GM10248 (cell line): ENCODE measurements at places on chromosomes 2 and 18.

DNA sequence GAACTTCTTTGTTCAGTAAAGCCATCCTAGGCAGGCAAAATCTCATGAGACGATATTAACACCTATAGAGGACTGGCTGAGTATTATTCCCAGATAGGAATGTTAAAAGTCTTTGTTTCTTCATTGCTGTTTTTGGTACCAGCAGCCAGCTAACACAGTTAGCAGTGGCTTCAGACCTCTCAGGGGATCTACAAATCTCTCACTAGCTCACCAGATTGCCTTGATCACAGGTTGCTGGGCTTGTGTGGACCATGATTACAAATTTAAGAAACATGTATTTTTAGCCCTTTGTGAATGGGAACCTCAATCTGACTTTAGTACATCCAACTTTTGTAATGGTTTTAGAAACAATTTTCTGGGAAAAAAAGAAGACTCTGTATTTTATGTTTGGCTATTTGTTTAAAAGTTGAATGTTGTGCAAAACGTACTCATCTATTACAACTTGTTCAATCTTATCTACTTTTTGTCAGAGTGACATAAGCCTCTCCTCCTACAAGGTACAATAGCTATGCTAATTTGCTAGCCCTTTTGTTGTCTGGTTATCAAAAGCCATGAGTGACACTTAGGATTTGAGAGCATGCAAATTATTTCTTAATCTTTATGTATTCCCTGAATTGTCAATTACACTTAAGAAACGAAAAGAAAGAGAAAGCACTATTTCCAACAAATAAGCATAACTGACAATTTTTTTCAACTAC lies 693.1 kb downstream of the ERBB4 start:
- DNase-seq, result no peak

DNA sequence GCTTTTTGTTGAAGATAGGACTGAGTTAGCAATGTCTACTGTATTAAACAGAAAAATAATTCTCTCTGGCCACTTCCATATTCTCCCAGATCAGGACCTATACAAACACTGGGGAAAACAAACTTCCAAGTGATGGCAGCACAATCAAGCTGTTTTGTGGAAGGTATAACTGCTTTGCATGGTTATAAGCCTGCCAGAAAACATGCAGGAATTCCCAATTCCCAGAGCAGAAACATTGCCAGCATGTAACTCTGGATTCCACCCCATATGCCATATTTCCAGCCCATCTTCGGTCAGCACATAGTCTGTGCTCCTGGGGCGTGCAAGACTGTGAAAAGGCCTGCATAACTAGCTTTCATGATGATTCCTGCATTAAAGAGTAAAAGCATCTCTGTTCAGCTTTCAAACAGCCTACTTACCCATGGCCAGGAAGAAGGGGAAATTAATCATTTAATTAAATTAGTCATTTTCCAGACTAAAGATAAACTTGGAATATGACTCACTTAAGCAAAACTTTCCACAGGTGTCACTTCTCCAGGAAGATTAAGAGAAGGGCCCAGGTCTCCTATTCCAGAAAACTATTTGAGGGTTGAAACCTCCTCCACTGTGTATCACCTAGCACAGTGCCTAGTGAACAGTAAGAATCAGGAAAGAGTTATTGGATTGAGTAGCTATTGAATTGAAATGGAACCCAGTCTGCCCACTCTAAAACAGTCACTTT lies 280.5 kb downstream of the NRXN1 start:
- no peak for DNase-seq

GRCh38 chr2:47078541-47079482 lies 76.3 kb downstream of the STPG4 start:
- no peak for DNase-seq

GRCh38 chr2:100105678-100106054 lies 36.7 kb downstream of the AFF3 start:
- DNase-seq, result no peak

GRCh38 chr2:160199053-160199452 lies 1.0 kb downstream of the ITGB6 start:
- DNase-seq, result no peak

DNA sequence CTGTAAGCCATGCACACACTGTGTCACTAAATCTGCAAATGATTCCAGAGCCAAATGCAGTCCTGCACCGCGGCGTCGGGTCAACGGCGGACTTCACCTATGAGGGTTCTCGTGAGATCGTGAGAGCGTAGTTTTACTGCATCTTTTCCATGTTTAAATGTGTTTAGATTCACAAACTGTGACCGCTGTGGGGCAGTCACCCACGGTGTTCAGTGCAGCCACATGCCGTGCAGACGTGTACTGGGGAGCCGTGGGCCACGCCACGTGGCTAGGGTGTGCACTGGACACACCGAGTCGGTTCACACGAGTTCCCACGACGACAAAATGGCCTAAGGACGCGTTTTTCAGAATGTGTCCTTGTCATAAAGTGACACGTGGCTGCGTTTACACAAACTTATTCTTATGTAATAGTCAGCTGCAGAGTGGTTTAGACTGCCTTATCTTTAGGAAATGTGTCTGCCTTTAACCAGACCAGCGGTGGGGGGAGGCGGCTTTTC lies 34.1 kb downstream of the NFATC1 start:
- DNase-seq, result no peak

GRCh38 chr2:22521620-22522019 lies 863.4 kb upstream of the KLHL29 start:
- no peak for DNase-seq

DNA sequence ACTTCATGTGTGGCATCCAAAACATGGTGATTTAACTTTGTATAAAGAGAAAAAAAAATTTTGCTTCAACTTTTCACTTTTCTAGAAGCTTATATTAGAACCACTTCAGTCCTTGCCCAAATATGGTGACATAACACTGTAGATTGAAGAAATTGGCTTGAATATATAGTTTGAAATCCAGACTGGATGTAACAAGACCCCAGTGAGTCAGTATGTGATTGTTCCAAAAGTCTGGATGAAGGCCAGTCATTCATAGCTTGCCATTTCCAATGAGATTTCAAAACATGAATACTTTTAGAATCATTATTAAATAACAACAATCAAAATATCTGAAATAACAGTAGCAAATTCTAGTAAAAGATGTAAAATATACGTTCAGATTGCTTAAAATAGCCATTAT lies 104.8 kb upstream of the FN1 start:
- DNase-seq, result no peak
